ENCODE measurements at places on chromosomes 3 and 15.

DNA sequence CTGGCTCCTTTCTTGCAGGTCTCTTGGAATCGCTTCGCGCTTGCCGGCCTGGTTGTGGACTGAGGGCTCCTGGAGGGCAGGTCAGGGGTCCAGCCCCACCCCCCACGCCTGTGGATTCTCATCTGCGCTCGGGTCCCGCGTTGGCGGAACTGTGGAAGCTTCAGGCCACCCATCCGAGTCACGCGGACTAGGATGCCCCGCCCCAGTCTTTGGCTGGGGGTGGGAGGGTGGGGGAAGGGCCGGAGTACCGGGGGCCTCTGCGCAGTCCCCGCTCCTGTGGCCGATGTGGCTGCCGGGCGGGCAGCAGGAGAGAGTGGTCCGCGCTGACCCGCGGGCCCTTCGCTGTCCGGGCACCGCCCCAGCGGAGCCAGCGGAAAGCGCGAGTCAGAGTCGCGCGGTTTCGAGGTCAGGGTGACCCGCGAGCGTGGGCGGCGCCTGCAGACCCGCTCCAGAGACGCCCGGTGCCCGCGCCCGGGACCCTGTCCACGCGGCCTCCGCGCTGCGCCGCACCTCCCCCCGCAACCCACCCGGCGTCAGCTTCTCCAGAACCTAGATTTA lies 114.2 kb downstream of the KLF13 start:
- DNase-seq: peak; percentile 26

GRCh38 chr15:89177633-89178306 lies 43.6 kb downstream of the RLBP1 start:
- DNase-seq: peak; percentile 75

DNA sequence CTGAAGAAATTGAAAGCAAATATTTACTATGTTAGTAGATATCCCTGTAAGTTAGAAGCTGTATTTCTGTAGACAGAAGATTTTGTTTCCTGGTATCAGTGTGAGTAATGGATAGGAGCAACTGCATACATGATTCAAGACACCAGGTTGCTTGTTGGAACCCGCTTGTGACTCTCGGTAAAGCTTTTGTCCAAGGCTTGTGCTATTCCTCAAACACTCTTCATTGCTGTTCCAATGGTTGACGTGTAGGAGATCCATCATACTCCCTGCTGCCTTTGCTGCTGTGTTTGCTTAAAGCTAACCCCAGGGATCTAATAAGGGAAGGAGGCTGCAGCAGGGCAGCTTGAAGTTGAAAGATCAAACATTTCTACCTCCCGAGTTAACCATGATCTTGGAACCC lies 160.1 kb downstream of the RSRC1 start:
- no peak for DNase-seq

DNA sequence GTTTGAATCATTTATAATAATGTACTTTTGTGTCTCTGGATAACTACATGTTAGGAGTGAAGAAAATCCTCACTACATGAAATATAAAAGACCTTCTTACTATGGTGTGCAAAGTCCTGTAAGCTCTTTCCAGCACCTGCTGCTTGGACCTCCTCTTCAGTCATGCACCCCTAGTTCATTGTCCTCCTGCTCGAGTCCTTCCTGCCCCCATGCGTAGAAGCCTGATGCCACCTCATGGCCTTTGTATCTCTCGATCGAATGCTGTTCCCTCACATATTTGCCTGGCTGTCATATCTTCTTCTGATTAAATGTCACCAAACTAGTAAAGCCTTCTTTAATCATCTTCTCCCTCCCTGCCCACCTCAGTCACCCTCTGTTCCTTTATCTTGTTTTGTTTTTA lies 49.9 kb upstream of the SUCLG2 start:
- no peak for DNase-seq

DNA sequence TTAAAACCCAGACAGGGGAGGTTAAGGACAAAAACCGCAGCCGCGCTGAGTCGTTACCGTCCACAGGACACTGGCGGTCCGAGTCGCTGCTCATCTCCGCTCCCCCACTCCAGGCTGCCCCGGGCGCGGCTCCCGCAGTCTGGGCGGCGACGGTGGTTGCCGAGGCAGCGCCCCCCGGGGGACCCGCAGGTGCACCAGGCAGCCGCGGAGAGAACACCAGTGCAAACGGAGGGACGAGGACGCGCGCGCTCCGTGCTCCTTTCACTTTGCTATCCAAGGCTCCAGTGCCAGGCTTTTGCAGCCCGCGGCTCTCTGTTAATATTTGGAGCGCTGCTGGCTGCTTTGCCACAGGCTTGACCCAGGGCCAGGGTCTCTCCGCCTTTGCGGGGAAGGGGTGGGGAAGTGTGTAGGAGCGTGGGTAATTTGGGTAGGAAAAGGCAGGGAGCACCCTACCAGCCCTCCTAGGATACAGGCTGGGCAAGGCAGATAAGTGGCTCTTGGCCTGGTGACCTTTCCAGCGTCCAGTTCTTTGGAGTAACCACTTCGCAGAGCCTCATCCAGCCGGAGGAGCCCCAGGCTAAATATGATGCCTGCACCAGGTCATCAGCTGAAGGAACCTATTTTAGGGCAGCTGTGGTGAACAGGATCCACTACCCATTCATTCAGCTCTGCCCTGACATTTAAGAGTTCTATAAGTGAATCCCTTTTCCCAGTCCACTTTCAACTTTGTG lies at the start of gene GADL1:
Gene GADL1 (minus strand): TSS at position 141 of the 731 bp plus-strand sequence. CDS start 47 bp downstream, at position 94.
- DNase-seq: peak; percentile 0

GRCh38 chr3:49780080-49780974 lies 6.0 kb downstream of the IP6K1 start:
- DNase-seq: peak; percentile 12

DNA sequence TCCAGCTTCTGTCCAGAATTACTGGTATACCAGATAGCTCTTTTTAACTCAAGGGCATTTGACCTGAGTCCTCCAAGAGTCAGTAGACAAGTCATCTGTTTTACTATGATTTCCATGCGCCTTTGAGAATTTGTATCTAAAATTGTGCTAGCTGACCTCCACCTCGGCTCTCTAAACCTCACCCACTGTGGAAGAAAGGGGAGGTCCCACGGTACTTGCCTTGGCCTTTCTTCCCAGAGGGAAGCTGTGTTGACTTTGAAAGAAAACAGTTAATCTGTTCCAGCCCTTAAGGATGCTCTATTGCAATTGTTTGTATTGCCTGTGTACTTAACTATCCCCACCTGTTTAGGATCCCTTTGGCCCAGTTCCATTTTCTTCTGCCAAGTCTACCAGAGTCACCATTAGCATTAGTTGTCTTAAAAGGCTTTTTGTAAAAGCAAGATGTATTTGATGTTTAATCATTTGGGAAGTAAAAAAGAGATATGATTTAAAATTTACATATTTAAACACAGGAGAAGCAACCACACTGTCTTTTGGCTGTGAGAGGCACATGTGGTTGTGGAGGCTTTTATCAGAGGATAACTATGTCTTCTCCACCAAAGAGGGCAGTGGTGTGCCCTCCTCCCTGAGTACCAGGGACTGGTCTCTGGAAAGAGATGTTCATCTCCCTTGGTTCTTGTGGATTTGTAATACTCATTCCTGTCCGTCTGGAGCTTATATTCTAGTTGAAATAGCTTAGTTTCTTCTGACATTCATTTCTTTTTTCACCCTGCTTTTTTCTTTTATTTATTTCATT lies 88.8 kb downstream of the CRTC3 start:
- no peak for DNase-seq

- DNase-seq: no peak
Observed at GRCh38 chr3:80308637-80309036, 540.8 kb upstream of the ROBO1 start.

- DNase-seq: no peak
Observed at GRCh38 chr3:194675081-194675640, 3.2 kb upstream of the LSG1 start.

DNA sequence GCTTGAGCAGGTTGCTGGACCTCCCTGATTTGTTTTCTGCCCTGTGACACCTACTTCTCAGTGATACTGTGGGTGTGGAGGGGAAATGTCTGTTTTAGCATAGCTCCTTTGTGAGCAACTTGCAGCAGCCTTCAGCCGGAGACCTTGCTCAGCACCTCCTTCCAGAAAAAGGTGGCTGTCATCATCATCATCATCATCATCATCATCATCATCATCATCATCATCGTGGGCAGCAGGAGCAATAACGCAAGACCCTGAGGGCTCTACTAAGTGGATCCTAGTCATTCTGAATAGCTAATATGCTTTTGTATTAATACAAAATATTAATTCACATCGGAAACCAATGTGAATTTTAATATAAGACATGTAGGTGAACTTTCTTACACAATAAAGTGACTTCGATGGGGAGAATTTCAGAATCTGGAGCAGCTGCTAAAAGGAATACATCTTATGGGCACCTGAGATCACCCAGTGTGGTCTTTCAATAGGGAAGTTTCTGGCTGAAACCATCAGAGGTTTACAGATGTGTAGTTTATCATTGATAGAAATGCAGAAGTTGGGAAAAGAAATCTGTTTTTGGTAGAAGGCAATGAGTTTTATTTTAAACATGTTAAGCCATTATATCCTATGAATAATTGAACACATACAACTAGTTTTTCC lies 8.6 kb downstream of the GABRR3 start:
- DNase-seq: no peak

- DNase-seq: no peak
Observed at GRCh38 chr3:143601723-143602484, 246.4 kb downstream of the SLC9A9 start.

- DNase-seq: no peak
Observed at GRCh38 chr3:183313351-183313750, 60.3 kb downstream of the B3GNT5 start.

- no peak for DNase-seq
Observed at GRCh38 chr3:61117045-61117898, 134.0 kb downstream of the FHIT start.

- DNase-seq: no peak
Observed at GRCh38 chr3:39419742-39420315, 13.3 kb downstream of the RPSA start.

- DNase-seq: no peak
Observed at GRCh38 chr15:39363761-39364586, 216.9 kb upstream of the THBS1 start.

GRCh38 chr15:71752604-71753289 lies 57.6 kb upstream of the NR2E3 start:
- no peak for DNase-seq

- DNase-seq: no peak
Observed at GRCh38 chr3:61625429-61625828, 64.1 kb downstream of the PTPRG start.

- DNase-seq: no peak
Observed at GRCh38 chr3:106339551-106339950, 470.7 kb upstream of the CBLB start.

- DNase-seq: no peak
Observed at GRCh38 chr15:99477791-99478471, 87.9 kb upstream of the MEF2A start.

DNA sequence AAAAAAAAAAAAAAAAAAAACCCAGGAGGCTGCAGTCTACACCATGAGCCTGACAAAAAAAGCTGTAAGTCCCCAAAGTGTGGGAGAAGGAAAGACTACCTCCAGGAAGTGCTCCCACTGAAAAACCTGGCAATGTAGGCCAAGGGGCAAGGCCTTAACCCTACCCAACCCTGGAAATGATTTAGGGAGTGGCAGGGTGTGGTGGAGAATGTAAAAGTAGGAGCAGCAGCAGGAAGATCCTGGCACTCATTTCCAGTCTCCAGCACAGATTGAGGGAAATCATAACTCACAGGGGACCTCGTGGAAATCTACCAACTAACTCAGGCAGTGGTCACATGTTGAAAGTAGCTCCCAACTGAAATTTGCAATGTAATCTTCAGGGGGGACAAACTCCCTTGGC lies 839.5 kb downstream of the EPHA3 start:
- DNase-seq: no peak

DNA sequence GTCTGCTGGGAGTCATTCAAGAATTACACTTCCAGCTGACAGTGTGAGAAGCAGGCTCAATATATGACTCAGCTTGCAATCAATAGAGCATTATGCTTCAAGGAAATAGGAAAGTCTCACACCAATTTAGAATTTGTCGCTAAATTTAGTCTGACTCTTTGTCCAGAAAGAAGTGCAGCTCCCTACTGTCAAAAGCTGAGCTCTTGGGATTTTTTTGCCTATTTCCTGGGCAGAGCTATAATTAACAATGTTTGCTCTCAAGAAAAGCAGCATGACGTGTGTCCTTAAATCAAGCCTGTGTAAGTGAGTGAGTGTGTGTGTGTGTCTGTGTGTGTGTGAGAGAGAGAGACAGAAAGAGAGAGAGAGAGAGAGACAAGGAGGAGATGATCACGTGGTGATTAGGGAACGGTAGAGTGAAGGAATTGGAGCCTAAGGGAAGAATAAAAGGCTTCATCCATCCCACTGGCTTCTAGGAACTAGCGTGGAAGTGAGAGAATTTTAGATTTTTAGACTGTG lies 16.4 kb upstream of the SLC35G2 start:
- DNase-seq: peak; percentile 30

DNA sequence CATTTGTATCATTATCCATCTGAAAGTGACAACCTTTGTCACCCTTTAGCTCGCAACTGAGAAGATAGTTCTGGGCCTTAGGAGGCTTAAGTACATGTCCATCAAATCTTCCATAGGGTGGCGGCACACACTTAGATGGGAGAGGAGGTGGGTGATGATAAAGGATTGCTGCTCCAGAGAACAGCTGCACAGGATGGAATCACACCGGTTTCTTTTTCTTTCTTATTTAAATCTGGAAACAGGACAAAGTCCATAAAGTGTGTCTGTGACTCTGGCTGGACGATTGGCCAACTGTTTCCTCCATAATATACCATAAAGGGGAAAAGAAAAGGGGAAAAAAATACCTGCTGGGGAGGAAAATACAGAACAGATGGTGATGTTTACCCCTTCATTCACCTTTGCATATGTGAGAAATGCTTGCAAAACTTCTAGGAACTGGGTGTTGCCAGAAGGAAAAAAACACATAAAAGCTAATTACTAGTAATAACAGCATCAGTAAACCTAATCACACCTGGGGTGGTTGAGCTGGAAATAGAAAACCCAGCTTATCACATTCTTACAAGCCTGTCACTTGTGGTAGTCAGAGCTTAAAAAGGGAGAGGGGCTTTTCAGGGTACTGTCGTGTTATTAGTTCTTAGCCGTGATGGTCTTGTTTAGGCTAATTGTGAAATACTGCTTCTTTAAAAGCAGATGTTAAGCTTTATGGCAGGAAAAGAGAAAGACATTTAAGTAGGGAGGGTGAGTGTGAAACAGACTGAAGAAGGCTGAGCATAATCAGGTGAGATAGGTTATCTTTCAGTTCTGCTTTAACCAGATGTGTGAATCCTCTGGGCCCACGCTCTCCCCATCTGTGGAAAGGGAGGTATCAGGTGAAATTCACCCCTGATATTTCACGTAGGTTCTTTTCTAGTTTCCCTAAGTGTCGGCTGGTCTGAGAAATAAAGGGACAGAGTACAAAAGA lies 16.7 kb downstream of the C2CD4A start:
- no peak for DNase-seq

DNA sequence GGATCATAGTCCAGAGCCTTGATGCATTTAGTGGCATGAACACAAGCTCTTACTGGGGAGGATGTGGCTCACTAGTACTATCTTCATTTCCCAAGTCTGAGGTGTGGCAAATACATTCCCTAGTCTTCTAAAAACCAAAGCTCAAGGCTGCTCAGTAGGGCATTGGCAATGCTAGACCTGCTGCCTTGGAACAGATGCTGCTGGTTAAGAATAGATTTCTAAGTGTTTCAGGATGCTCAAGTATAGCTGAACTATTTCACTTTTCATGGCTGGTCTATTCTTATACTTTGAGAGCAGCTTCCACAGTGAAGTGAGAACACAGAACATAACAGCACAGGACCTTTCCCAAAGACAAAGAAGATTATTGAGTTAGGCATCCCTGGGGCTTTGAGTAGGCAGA lies 178.8 kb downstream of the CHST2 start:
- no peak for DNase-seq

GRCh38 chr3:24401090-24401810 lies 93.4 kb downstream of the THRB start:
- DNase-seq: no peak

- DNase-seq: no peak
Observed at GRCh38 chr3:42036483-42036823, 54.7 kb upstream of the TRAK1 start.

Data from midbrain (tissue), 1 donor.